Stimulated activated CD4-positive, alpha-beta T cell treated with anti-CD3 and anti-CD28 coated beads, Interleukin-4, amount 100 ng/mL, for 48 hours (primary cell): ENCODE measurements at places on chromosomes 3 and 15.

DNA sequence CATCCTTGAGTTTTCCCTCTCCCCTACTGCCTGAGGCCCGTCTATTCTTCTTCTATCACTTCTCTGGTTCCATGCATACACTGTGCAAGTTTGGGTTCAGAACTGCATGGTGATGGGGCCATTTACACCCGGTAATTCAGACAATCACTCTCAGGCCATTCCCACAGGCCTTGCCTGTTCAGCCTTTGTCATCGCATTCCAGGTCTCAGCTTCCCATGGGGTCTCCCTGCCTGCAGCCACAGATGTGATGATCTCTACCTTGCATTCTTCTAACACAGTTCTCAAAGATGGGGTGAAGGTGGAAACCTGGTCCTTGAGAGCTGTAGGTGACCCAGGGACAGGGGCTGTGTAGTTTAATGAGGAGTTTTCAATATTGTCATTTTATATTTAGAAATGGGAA lies 209.2 kb upstream of the TOPAZ1 start:
- DNase-seq = no peak

DNA sequence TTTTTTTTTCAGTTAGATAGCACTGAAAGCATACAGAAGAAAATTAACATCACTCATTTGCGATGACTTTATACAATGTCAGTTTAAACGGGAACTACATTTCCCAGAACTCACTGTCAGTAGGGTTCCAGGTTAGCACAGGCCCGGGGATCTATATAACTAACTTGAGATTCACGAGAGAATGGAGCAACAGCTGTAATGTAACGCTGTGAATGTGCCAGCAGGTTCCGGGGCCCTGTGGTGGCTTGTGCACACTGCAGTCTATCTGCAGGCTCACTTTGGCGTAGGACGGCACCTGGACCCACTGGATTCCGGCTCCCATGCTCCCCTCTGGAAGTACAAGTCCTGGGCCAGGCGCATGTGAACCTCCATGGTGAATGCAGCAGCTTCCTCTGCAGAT lies 19.4 kb downstream of the CCR1 start:
- DNase-seq = no peak

- no peak for DNase-seq
These were observed 7.3 kb downstream of the CALML4 start for GRCh38 chr15:68197661-68198437.

- no peak for DNase-seq
These were observed 4.4 kb downstream of the AADAC start for GRCh38 chr3:151818361-151818760.

- no peak for DNase-seq
These were observed 199.1 kb downstream of the EPHA3 start for GRCh38 chr3:89306540-89306939.
